Uterus (tissue), 4 donors: ENCODE measurements at places on chromosomes 13 and 19. TPM values are rescaled to one million over a fixed set of nuclear protein-coding genes. Genes with fewer than 3 reads are reported as not detected.

The SLC10A2 gene
- not detected for total RNA-seq

The CCL25 gene
- total RNA-seq, result not detected

The TTC9B gene
- total RNA-seq, result not detected

The TMEM190 gene
- not detected for total RNA-seq

The CYP2S1 gene
- total RNA-seq, result not detected

The ZNF134 gene
- total RNA-seq, result 60.1 TPM

The CPB2 gene
- total RNA-seq, result 0.28 TPM
